ENCODE measurements at places on chromosomes 13 and 19. TPM values are rescaled to one million over a fixed set of nuclear protein-coding genes. Genes with fewer than 3 reads are reported as not detected.

DNA sequence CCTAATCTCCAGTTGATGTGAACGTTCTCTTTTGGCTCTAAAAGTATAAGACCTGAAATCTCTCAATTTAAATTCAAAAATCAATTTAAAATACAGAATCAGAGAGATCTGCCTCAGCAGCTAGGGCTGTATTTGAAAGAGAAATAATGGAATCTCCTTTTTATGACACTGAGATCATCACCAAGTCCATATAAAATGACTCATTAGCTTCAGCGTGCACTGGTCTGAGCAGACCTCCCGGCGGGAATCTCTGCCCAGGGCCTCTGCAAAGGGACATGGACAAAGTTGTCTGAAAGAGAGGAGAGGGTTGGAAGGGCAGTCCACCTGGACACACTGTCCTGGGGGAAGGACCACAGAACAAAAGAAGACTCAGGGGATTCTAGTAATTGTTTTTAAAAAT lies 855.6 kb downstream of the EFNB2 start:
- no peak for DNase-seq

GRCh38 chr13:106527445-106527801 lies 8.0 kb downstream of the EFNB2 start:
- no peak for DNase-seq

LIN37 gene
- 9.4 TPM for total RNA-seq

DNA sequence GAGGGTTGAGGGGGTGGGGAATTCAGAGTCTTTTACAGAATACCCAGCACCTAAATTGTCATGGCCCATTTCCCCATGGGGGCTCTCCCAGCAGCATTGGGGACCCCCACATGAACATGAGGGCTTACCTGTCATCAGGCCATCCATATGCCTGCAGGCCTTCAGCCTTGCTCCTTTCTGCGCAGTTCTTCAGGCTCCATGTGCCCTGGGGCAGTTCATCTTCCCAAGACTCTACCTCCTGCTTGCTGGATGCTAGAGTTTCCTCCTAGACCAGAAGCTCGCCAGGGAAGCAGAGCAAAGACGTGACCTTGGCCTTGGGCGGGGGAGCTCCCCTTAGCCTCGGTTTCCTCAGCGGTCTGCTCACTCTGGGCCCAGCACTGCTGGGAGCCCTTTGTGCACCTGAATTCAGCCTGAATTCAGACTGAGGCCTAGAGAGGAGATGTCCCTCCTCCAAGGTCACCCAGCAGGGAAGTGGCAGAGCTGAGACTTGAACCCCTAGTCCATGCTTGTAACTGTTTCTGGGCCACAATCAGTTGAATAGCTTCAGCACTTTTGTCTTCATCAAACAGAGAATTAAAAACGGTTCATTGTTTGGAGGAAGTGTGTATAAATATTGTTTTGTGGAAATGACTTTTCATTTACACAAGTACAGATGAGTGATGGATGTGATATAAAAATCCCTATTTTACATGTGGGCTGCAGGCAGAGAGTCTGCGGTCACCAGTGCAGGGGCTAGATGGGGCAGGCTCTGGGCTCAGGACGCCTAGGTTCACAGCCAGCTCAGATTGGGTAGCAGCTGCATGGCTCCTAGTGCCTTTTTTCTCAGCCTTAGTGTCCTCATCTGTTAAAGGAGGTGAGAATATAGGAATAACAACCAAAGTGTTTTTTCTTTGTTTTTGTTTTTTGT lies 9.5 kb downstream of the PPP5C start:
- peak; percentile 59 for DNase-seq

DNA sequence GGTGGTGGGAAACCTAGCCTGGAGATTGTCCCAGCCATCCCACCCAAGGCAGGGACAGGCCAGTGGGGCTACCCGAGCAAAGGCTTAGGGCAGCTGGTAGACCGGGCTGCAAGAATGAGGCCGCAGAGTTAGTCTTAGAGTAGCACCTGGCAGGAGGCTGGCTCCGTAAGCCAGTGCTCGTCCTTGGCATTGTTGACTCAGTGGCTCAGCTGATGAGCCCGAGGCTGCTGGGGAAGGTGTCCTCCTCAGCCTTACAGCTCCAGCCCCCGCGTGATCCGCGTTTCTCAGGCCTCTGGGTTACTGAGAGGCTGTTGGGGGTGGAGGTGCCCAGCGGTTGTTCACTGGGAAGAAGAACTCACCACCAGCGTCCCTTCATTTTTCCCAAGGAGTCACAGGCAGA lies 24.7 kb downstream of the PPP1R37 start:
- no peak for DNase-seq

- peak; percentile 70 for DNase-seq
Measured at GRCh38 chr13:112715210-112715609, 25.4 kb downstream of the ATP11A start.

FNDC3A gene
- total RNA-seq = 52.1 TPM

NOVA2 gene
- 8.0 TPM for total RNA-seq

ZFP28 gene
- 9.3 TPM for total RNA-seq

DNA sequence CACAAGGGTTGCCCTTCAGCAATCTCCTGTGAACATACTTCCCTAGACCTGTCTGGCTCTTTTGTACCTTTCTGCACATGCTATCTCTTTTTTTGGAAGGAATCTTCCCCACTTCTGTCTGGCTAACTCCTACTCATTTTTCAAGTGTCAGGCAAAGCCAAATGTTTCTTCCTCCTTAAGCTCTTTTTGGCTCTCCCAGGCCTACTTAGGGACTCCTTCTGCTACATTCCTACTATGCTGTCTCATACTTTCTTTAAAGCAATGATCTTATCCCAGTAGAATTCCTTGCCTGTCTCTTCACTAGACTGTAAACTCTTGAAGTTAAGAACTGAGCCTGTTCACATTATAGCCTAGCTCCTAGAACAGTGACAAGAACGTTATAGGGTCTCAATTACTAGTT lies 114.9 kb upstream of the WASF3 start:
- DNase-seq = no peak

CEACAM20 gene
- not detected for total RNA-seq

Measured in posterior vena cava (tissue), 2 donors.